ENCODE measurements at places on chromosomes 5 and 9.

GRCh38 chr5:78597068-78597973, 51.3 kb downstream of the LHFPL2 start:
- DNase-seq, result no peak

DNA sequence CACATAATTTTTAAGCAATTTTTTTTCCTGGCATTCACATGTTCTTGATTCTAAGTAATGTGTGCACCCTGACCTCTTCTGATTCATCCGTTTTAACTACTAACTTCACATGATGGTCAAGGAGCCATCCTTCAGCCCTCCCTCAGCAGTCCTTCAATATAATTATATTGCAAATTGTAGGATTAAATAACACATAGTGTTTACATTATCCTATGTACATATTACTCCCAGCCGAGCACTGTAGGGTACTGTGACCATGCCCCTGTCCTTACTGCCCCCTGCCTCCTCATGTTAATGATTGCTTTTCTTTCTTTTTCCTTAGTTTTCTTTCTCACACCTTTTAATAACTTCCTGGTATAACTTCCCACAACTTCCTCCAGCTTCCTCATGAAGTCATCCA, 96.3 kb upstream of the FANCC start:
- no peak for DNase-seq

DNA sequence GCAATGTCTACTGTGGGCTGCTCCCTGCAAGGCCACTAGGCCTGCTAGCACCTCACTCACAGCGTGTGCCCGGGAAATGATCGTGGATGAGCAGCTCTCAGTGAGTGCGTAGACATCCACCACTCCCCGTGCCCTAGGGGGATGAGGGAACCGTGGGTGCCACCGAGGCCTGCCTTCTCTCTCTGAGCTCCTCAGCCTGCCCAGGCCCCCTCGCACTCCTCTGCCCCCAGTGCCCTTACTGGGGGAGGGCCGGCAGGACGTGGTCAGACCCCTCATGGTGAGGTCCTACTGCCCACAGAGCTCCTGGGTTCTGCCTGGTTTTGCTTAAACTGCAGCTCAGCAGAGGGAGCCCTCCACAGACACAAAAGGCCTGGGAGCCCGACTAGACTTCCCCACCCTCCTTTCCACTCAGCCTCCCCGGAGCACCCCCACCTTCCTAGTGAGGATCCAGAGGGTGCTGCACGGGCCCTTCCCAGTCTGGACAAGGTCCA, 220.0 kb downstream of the CACNA1B start:
- DNase-seq, result no peak

DNA sequence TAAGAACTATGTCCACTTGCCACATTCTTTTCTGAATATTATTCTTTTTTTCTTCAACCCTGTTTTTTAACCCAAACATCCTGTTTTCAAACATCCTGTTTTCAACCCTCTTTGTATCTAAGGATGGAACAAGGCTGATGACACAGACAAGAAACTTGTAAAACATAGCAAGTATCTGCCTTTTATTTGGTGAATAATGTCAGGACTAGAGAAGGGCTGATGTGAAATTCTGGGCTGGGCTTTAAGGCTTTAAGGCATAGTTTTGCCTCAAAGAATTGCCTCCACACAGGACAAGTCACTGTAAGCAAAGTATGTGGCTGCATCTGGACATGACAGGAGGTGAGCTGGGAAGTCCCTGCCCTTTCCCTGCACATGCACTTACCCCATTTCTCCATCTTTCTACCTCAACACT, 42.5 kb upstream of the RIC1 start:
- peak; percentile 28 for DNase-seq

GRCh38 chr9:73640971-73641370, 489.3 kb downstream of the ANXA1 start:
- DNase-seq, result no peak

- DNase-seq, result no peak
These were observed 127.1 kb upstream of the SLCO6A1 start for GRCh38 chr5:102625928-102626327.

DNA sequence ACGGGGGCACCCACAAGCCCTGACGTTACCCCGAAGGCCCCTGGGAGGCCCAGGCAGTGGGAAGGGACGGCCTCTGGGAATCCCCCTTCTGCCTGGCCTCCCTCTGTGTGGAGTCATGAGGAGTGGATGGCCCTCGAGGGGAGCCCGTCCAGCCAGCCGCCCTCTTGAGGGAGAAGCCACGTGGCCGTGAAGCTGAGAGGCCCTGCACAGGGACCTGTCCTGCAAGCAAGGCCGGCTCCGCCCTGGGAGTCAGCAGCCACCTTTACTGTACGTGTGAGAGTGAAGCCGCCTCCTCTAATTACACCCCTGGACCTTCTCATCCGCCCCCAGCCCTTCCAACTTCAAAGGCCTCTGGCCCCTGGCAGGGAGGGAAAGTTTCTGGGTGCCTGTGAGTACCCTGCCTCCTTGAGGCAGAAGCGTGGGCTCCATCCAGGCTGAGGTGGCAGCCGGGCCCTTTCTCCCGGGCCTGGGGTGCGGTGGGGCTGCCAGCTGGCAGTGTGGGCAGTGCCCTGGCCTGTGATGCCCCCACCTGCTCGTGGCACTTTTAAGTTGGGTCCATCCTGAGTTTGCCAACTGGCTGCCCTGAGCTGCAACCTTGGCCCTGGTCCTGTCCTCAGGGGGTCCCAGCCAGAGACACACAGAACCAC, 55.9 kb upstream of the EGFL7 start:
- no peak for DNase-seq

GRCh38 chr9:77952635-77953328, 78.8 kb downstream of the GNAQ start:
- no peak for DNase-seq

DNA sequence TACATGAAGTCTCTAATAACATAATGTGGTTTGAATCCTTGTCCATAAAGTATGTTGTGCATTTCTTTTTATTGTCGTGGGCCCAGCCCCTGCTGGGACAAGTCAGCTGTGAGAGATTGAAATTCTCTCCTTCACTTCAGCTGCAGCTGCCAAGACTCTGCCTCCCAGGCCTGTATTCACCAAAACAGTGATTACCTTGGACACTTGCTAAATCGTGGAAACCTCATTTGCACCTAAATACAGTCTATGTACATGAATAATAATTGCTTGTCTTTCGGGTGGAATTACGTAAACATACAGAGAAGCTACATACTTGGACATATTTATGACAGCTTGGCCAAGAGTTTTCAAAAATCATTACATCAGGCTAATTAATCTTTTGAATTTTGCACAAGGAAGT, 898.5 kb upstream of the SEMA6A start:
- DNase-seq, result no peak

- DNase-seq, result no peak
These were observed 51.2 kb downstream of the SAR1B start for GRCh38 chr5:134581241-134581981.

DNA sequence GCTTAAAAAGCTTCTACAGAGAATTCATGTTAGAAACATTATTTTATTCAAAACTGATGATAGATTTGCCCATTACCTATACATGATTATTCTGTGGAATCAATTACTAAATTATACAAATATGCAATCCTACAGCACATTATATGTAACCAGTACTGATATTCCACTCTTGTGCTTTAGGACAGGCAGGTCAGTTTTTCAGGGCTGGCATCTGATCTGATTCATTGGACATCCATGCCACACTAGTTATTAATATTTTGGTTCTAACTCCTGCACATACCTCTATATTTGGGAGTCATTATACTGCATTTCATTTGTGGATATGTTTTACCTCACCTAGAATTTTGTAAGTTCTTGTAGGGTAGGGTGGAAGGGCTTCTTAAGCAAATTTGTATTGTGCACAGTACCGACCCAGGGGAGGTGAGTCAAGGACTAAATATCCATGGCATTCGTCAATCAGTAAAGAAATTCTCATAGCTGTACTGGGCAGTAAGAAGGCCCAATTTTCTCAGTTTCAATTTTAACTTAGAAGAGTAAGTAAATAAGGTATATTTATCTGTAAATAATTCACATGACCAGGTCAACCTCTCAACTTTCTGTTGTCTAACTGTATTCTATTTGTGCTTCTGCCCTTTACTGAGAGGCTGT, 33.5 kb downstream of the ELOVL7 start:
- DNase-seq, result no peak
